Glomerular endothelial cell (primary cell): ENCODE measurements at places on chromosomes 2 and 18. TPM values are rescaled to one million over a fixed set of nuclear protein-coding genes. Genes with fewer than 3 reads are reported as not detected.

GRCh38 chr2:205171261-205171940, 510.9 kb upstream of the NRP2 start:
- DNase-seq, result no peak

- no peak for DNase-seq
These were observed 176.5 kb upstream of the DCC start for GRCh38 chr18:52163478-52163877.

Gene CCDC68
- 0.97 and 3.2 TPM in 2 replicates for total RNA-seq

Gene CCDC121
- total RNA-seq, result 0.29 and 1.5 TPM in 2 replicates
